Activated CD4-positive, alpha-beta T cell treated with anti-CD3 and anti-CD28 coated beads, Interleukin-2, amount 10 ng/mL, durations not matched to agents 24 days and 14 days (primary cell): ENCODE measurements at places on chromosomes 1 and 21.

- no peak for DNase-seq
These were observed 1.7 kb upstream of the C1orf185 start for GRCh38 chr1:51100264-51100880.

GRCh38 chr21:26967062-26967913, at the start of gene ADAMTS5:
Gene ADAMTS5 (minus strand): TSS chr21:26967088. CDS start chr21:26966391, 697 bp downstream.
- DNase-seq = no peak

DNA sequence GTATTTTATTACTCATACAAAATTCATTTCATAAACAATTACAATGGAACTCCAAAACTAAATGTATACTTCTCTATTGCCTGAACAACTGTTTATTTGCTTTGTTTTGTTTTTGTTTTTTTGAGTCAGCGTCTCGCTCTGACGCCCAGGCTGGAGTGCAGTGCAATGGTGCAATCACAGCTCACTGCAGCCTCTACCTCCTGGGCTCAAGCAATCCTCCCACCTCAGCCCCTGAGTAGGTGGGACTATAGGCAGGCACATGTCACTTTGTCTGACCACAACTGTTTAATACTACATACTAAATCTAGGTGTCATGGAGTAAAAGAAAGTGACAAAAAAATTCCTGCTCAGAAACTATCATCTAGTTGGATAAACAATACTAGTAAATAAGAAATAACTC, 49.3 kb downstream of the RAB3GAP2 start:
- DNase-seq = no peak

DNA sequence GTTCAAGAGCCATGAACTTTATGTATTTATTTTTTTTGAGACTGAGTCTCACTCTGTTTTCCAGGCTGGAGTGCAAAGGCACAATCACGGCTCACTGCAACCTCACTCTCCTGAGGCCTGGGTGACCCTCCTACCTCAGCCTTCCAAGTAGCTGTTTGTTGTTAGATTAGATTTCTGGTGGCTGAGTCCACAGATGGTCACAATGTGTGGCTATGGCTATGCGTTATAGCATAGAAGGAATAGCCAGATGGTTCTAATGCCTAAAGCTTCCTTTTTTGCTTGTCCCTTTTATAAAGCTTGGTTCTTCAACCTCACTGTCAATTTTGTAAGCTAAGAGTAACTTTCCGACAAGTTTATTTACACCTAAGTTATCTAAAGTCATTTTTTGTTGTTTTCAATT, 62.3 kb upstream of the FMN2 start:
- DNase-seq = no peak

DNA sequence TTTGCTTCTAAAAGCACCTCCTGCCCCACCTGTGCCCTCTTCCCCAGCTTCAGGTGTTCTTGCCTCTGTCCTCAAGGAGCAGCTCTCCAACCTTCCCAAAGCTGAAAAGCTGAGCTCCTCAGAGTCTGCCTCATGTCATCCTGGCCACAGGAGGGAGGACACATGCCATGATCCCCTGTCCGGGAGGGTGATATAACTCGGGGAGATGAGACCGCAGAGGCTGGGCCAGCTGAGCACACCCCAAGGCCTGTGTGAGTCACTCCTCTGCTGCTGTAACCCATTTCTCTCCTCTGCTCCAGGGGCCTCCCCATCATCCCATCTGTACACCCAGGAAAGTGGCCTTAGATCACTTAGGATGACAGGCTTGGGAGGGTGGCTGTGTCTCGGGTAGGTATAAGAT, 49.8 kb downstream of the EPHB2 start:
- no peak for DNase-seq

DNA sequence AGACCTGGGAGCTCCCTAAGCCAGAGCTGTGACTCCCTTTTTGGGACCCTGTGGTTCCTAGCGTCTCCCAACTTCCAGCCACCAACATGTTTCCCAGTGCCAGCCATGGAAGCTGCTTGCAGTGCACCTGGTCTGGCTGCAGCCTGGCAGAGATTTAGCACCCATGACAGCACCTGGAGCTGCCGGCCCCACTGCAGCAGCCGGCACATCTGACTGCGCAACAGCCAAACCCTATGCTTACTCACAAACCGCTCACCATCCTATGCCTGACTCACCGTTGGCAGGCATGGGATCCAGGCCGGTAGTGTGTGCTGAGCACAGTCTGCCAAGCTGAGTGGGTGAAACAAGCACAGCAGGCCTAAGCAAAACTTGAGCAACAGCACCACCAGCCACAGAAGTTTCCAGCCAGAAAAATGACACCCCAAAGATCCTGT, 435.9 kb upstream of the PRMT6 start:
- DNase-seq = no peak

DNA sequence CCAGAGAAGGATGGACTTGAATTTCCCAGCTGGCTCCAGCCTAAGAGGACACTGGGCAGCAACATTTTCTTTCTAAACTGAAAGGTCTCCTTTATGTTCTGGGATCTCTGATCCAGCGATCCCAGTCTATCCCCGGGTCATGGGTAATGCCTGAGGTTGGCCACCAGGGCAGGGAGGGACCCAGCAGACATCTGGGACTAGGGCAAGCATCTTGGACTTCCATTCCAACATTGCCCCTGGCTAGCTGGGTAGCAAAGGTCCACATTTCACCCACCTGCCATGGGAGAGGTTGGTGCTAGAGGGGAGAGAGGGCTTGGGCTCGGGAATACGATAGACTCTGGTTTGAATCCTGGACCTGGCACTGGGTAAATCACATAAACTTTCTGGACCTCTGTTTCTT, 84.6 kb downstream of the LRRN2 start:
- no peak for DNase-seq

- DNase-seq = no peak
These were observed 17.9 kb upstream of the SLC25A34 start for GRCh38 chr1:15718199-15718601.

- DNase-seq = no peak
These were observed 13.1 kb downstream of the ZP4 start for GRCh38 chr1:237877631-237878030.

- DNase-seq = no peak
These were observed 65.8 kb downstream of the RHOU start for GRCh38 chr1:228801068-228801467.

- DNase-seq = peak; percentile 90
These were observed 1.4 kb downstream of the JUN start for GRCh38 chr1:58782178-58783089.

DNA sequence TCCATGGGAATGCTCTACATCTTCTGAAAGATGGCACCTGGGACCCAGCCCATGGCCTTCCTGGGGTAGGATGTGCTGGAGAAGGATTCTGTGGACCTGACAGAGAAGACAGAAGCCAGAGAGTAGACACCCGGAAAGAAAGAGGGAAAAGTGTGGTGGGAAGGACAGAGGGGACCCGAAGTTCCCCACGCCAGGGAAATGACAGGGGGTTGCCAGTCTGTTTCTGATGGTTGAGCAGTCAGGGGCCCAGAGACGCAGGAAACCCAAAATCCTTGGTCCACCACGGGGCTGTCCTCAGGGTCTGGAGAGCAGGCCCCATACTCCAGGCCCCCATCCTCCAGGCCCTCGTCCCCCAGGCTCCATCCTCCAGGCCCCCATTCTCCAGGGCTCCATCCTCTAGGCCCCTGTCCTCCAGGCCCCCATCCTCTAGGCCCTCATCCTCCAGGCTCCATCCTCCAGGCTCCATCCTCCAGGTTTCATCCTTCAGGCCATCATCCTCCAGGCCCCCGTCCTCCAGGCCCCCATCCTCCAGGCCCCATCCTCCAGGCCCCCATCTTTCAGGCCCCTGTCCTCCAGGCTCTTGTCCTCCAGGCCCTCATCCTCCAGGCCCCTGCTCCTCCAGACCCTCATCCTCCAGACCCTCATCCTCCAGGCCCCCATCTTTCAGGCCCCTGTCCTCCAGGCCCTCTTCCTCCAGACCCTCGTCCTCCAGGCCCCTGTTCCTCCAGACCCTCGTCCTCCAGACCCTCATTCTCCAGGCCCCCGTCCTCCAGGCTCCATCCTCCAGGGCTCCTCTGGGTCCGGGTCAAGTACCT, 1.0 kb upstream of the TFF2 start:
- no peak for DNase-seq

DNA sequence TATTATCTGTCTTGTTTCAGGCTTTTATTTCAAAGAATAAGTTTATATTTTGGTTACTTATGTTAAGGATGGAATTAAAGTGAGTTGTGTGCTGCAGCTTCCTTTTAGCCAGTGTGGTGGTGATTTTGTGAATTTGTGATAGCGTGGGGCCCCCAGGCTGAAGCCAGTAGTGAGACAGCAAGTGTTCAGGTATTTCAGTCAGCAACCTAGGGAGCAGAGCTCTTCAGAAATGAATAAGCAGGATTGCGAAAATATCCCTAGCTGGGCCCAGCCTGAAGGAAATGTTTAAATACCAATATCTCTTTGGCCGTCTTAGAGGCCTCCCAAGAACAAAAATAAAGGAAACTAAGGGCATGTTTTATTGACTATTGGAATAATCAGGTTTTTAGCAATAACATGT, 150.8 kb upstream of the C1orf105 start:
- no peak for DNase-seq

DNA sequence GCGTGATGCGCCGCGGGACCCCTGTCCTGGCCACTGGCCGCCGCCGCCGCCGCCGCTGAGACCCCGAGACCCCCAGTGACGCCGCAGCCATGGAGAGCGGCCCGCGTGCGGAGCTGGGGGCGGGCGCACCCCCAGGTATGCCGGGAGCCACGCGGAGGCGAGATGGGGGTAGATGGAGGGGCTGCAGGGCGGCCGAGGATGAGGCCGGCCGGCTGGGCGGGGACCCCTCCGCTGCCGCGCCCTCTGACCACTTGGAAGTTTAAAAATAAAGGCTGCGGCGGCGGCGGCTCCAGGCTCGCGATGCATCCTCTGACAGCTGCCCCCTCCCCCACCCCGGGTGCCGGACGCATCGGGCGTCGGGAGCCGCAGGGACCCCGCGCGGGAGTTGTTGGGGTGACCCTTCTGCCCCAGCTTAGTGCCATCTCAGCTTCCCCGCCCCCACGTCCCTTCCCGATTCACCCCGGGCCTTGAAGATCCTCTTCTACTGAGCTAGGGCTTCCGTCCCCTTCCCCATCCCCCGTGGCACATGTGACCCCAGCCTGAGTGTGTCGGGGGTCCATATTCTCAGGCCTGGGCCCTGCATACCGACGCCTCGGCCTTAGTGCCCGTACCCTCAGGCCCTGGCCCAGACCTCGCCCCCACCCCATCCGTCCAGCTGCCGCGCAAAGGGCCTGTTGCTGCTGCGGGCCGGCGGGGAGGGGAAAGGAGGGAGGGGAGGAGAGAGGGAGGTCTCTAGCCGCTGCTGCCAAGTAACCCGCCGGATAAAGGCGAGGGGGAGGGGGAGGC, 562 bp downstream of the MAP7D1 start:
- peak; percentile 90 for DNase-seq

DNA sequence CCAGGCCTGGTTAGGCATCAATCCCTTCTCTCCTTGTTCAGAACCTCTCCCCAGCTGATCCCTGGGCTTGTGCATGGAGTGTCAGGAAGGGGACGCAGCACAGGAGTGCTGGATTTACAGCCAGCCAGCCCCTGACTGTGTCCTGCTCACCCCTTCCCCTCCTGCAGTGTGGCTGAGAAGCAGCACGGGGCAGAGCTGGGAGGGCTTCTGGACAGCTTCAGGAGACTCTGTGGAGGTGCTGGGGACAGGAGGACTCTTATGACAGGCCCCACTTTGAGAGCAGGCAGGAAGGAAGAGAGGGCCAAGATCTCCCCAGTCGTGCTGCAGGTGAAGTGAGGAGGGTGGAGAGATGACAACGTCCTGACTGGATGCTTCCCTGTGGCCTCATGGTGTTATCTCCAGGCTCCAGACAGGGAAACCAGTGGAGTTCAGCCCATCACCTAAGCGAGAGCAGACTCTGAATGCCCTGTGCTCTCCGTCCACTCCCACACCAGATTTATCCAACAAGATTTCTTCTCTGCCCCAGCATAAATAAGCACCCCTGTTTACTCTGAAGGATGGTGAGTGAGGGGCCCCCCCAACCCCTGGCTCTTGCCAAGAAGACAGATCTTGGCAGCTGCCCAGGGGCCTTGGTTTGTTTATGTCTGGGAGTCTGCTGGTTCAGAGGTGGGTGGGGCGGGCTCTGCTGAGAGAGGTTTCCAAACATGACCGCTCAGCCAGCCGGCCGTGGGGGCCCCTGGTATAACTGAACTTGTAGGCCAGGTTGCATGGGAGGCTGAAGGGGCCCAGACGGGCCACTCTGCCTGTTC, 21.3 kb downstream of the TMCC2 start:
- no peak for DNase-seq

DNA sequence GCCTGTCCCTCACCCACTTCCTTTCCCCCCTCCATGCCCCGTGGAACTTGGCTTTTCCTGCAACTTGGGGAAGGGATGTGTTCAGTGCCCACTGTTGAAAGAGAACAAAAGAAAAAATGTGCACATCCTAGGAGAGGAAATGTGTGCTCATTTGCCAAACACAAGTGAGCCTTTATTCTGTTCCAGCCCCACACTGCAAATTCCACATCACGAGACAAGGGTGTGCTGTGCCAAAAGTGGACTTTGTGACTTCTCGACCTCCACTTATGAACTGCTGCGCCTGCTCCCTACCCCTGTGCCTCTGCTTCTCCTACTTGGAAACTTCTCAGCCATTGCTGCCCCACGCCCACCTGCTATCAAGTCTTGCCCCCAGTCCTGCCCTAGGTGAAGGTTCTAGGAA, 97.0 kb upstream of the GRIK3 start:
- DNase-seq = no peak

GRCh38 chr1:58755468-58755872, 28.4 kb downstream of the JUN start:
- peak; percentile 84 for DNase-seq

DNA sequence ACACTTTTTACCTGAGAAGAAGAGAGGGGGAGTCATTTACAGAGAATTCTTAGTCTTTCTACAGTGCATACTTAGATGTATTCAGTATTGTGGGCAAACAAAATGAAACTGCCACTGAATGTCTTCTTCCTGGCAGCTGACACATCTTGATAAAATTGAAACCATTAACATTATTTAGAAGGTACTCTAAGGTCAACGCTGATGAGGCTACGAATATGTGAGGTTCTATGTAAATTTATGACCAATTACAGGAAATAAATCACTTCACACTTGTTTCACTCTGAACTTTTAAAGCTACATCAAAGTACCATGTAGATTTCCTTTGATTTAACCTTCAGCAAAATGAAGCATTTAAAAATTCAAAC, 51.3 kb upstream of the GFI1 start:
- peak; percentile 75 for DNase-seq

DNA sequence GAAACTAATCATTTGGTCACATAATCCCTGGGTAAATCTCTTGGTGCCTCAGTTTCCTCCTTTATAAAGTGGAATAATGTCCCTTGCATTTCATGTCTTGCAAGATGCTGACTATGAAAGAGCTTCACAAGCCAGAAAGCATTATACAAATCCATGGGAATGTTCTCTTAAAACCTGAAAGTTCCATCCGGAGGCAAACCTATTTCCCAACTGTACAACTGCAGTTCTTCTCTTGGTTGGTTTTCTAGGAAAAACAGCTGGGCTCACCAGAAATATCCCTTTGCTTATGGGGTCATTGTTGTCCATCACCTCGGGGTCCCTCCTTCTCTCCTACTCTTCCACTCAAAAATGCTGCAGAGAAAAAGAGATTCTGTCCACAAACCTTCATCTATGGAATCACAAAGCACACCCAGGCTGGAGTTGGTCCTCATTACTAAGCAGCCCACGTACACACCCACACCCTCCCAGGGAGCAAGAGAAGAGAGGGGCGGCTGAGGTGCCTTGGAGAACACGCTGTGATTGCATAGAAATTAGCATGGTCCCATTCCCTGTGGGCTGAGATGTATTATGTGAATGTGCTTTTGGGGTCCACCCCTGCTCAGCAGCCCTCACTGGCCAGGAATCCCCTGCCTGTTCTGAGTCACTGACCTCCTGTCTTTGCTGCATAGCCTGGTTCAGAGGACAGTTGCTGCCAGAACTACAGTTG, 5.0 kb upstream of the PLXNA2 start:
- no peak for DNase-seq
